ENCODE measurements at places on chromosomes 2 and 18.

GRCh38 chr2:133296401-133296800 is 271.9 kb downstream of the NCKAP5 start:
- no peak for DNase-seq

GRCh38 chr18:75240433-75240832 is 29.8 kb downstream of the TSHZ1 start:
- DNase-seq = no peak

DNA sequence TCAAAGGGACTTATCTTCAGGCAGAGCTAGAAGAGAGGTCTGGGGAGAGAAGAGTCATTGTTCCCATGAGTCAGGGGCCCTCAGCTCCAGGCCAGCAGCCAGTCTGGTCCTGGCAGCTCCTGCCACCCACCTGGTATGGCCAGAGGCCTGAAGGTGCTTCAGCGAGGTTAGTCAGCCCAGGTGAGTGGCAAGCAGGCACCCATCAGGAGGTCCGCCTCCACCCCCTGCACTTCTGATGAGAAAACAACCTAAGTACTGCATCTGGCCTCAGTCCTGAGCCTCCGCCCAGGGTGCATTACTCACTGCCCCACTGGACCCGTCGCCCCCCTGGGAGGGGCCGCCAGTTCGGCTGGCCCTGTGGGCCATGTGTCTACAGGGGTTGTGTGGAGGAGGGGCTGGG is 130.2 kb downstream of the INHBB start:
- DNase-seq = no peak

DNA sequence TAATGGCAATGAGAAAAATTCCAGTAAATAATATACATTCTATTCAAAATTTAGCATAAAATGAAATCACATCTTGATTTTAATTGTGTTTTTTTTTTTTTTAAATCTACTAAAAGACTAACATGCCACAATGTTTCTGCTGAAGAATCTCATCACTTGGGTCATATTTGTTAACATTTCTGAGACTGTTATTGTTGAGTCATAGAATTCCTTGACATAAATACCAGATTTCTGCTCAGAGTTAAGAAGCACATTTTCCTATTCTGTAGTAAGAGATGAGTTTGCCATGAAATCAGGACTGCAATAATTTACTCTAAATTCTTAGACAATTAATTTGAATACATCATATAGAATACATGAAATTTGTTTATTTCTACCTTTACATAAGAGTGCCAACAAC is 154.9 kb upstream of the KYNU start:
- no peak for DNase-seq

DNA sequence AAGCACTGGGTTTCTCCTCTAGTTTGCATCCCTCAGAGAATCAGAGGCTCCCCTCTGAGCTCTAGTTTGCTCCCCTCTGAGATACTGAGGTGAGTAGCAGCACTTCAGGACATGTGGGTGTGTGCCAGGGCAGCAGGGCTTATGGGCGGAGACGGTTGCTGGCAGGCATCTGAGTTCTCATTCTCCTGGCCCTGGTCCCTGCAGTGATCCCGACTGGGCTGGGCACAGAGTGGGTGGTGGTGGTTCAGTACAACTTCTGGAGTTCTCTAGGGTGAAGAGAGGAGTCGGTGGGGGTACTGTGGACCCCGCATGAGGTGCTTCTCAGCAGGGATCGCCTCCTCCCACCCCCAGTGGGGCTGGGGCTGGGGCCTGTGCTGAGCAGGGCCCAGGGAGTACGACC is 47.9 kb downstream of the BOLA3 start:
- no peak for DNase-seq

All from suppressor macrophage treated with lipopolysaccharide for 4 hours (primary cell).